SK-N-DZ (cell line): ENCODE measurements at places on chromosomes 3 and 15.
A peak's percentile ranks its signal among the peaks of the same experiment; 100 is the strongest.

- no peak for DNase-seq
Measured at GRCh38 chr15:96407482-96407881, 77.0 kb downstream of the NR2F2 start.

- peak; percentile 82 for DNase-seq
Measured at GRCh38 chr3:117016378-117016777, 306.8 kb downstream of the TUSC7 start.

GRCh38 chr3:14253022-14253706, 74.5 kb downstream of the LSM3 start:
- DNase-seq = no peak

GRCh38 chr3:24530471-24530870, 35.8 kb upstream of the THRB start:
- no peak for DNase-seq

DNA sequence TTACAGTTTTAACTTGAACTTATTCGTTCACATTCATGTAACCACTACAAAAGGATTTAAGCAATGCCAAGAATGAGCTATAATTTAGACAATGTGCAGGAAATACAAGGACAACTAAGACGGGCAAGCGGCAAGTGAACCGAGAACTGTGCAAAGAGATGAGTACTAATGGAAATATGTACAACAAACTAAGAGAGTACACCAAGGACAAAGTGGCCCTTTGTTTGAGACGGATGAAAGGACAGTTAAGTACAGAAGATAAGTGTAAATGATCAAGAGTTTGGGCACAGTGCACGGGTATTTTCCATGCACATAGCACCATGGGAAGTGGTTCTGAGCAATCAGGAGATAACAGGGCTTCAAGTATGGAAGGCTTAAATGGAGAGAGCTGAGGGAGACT, 281.7 kb downstream of the ROBO2 start:
- DNase-seq = no peak

- DNase-seq = peak; percentile 34
Measured at GRCh38 chr15:57769266-57769665, 62.8 kb downstream of the POLR2M start.

DNA sequence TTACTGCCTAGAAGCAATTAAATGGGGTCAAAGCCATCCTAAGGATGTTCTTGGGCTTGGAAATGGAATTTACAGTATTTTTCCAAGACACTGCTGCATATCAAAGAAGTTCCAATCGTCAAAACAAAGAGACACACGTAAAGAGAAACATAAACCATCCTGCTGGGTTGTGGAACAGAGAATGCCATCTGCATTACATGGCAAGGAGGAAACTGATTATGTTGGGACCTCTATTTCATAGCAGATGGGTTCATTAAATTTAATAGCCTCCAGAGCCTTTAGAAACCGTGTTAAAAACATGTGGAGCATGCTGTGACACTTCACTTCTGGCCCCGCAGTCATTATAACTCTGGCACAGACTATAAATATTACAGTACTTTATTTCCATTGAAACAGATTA, 154.6 kb downstream of the LRTM1 start:
- no peak for DNase-seq

DNA sequence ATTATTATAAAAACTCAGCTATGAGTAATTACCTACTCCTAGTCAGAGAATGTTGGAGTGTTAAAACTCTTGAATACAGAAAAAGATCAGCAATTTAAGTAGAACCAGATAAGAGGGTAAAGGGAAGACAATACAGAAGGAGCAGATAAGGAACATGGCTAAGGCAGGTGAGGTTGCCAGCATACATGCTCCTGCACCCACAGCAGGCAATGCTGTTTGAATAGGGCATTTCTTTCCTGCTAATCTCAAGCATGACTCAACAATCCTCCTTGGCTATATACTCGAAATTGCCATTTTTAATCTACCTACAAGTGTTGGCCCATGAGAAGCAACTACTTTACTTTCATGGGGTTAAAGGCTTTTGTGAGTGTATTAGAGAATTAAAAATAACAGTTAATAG, 494.5 kb downstream of the DIPK2A start:
- DNase-seq = no peak
